ENCODE measurements at places on chromosomes 11 and 22.
A peak's percentile ranks its signal among the peaks of the same experiment; 100 is the strongest.

- no peak for DNase-seq
These were observed 75.0 kb downstream of the JRKL start for GRCh38 chr11:96464700-96465307.

- DNase-seq: no peak
These were observed 69.5 kb downstream of the IGLL5 start for GRCh38 chr22:22957090-22957489.

- DNase-seq: no peak
These were observed 9.2 kb upstream of the TSKU start for GRCh38 chr11:76773921-76774361.

- DNase-seq: no peak
These were observed 61.3 kb downstream of the ELFN2 start for GRCh38 chr22:37365950-37366349.

- DNase-seq: no peak
These were observed 90.7 kb downstream of the MORC2 start for GRCh38 chr22:30877662-30878515.

- DNase-seq: no peak
These were observed 6.5 kb downstream of the TENM4 start for GRCh38 chr11:79434283-79434682.

DNA sequence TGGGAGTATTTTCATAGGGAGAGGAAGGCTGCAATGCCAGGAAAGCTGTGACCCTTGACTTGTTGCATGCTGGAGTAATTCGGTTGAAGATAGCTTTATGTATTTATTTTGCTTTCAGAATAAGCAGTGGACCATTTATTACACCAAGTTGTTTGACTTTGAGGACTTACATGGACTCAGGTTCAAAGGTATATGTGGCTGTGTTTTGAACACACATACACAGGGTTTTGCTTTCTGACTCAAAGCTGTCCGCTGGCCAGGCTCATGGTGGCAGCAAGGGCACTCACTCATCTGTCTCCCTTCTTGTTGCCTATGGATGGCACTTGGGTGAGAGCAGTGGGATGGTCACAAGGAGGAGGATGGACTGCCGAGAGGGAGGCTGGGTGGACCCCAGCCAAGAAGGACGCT lies 6.5 kb downstream of the TIMP3 start:
- no peak for DNase-seq

DNA sequence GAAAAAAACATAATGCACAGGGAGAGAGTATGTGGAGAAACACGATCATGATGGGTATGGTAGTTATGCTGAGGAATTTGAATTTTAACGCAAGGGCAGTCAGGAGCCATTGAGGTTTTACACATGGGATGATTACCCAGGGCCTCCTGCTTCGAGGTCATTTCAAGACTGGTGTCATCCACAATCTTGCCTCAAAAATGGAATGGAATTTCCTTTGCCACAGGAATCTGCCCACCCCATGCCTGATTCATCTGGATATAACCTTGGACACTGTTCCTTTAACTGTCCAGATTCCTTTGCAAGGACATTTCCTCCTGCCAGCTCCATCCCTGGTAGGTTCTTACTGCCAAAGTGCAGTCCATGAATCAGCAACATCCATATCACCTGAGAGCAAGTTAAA lies 655.9 kb upstream of the TENM4 start:
- no peak for DNase-seq

DNA sequence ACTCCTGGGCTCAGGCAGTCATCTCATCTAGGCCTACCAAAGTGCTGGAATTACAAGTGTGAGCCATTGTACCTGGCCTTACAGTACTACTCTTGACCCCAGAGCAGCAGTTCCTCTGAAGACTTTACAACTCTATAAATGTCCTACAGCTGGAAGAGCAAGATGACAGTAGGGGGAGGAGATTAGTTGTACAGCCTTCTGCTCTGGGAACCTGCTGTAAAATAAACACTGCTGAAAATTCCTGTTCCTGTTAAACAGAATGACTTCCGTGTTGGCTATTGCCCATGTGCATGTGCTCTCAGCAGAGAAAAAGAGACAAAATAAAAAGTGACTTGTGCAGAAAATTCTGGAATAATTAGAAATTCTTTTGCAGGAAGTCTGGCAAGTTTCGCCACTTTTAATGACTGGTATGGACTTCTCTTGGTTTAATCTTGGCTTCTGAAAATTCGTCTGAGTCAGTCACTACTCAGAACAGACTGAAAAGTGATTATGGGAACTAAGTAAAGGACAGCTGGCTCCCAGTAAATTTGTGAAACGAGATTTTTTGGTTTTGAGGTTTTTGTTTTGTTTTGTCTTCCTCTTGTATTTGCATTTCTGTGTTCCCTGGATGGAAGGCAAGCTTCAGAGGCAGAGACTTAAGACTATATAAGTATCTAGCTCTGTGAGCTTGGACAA lies 955.7 kb downstream of the DLG2 start:
- DNase-seq: no peak

GRCh38 chr11:116445108-116446047 lies 327.4 kb downstream of the BUD13 start:
- DNase-seq: no peak

- DNase-seq: peak; percentile 18
These were observed 91.5 kb downstream of the ABTB2 start for GRCh38 chr11:34266090-34266912.

GRCh38 chr11:132638423-132638822 lies 893.9 kb downstream of the OPCML start:
- DNase-seq: no peak

- DNase-seq: no peak
These were observed 14.0 kb downstream of the SAMM50 start for GRCh38 chr22:43969021-43969878.

DNA sequence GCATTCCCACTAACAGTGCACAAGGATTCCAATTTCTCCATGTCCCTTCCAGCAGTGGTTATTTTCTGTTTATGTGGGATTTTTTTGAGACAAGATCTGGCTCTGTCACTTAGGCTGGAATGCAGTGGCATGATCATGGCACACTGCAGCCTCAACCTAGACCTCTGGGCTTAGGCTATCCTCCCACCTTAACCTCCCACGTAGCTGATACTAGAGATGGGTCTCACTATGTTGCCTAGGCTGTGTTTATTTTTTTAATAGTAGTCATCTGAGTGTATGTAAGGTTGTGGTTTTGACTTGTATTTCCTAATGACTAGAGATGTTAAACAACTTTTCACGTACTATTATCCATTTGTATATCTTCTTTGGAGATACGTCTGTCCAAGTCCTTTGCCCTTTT lies 74.6 kb downstream of the KCNQ1OT1 start:
- DNase-seq: no peak

DNA sequence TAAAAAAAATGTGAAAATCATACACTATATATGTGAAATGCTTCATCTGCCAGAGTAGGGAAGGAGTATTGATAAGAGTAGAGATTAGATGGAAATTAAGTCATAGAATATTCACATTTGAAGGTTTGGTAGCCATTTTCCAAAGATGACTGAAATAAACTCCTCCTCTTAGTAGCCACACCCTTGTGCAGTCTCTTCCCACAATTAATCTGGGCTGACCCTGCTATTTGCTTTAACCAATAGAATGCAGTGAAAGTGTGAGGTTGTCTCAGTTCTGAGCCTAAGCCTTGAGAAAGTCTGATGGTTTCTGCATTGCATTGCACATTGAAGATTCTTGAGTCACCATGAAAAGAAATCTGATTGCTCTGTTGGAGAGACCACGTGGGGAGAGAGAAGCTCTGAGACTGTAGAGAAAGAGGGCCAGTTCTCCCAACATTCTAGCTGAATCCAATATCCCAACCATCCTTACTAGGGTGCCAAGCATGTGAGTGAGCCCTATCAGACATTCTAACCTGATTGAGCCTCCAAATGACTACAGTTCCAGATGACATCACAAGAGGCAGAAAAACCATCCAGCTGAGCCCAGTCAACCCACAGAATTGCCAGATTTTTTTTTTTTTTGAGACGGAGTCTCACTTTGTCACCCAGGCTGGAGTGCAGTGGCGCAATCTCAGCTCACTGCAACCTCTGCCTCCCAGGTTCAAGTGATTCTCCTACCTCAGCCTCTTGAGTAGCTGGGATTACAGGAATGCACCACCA lies 29.4 kb upstream of the CAPRIN1 start:
- DNase-seq: no peak

- peak; percentile 9 for DNase-seq
These were observed 780.9 kb downstream of the BRD1 start for GRCh38 chr22:49046546-49047361.

DNA sequence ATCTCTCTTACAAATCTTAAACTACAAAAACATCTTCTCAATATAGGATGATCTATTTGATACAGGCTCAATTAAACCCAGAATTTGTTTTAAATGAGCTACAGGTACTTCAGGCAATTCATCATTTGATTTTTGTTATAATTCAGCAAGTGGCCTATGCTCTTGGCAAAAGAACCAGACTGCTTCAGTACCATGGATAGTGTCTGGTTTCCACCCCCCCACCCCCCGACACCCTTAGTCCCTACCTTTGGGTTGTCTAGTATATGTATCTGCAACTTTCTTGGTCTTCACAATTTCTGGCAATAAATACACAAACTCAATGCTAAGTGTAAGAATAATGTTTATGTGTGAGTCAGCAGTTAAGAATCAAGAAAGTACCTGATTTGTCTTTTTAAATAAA lies 97.3 kb upstream of the API5 start:
- DNase-seq: no peak

DNA sequence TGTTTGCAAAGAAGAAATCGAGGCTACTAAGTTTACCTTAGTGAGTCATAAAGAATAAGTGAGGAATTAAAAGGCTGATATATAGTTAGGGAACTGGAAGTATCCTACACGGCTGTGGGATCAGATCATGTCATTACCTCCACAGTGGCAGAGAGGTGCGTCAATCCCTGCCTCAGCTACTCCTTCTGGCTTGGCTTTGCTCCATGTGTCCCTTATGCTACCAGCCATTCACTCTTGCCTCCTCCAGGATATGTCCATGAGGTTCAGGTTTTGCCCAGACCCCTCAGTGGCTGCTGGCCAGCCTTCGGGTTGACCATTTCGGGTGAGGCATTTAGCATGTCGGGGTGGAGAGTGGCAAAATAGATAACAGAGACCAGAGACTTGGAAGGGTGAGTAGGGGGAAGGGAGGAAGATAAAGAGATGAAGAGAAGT lies 153.4 kb downstream of the LDLRAD3 start:
- no peak for DNase-seq

DNA sequence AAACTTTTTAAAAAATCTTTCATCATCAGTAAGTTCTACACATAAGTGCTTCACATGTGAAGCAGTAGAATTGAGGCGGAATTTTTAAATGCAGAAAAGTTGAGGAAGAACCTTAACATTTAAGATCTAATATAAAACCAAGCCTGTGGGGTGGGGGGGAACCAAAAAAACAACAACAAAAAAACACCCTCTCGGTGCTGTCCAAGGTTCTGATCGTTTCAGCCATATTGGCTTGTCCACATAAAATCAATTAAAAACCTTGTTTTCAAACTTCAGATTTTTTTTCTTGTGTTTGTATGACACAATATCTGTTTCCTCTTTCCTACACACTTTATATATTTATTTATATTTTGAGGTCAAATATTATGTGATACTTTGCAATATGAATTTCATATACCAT lies 130.0 kb downstream of the WNT7B start:
- no peak for DNase-seq

DNA sequence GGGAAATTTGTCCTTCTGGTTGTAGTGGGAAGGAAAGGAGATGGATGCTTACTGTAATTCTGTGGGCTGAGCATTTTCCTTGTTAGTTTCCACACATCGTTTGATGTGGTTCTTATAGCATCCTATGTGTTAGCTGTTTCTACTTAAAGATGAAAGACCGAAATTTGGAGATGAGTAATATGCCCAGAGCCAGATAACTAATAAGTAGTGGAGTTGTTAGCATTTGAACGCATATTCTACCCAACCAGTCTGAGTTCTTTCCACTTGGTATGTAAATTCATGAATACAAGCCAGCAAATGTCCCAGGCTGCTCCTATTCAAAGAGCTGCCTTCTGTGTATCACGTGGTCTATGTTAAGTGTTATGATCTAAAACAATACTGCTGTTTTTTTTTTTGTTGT lies 14.6 kb downstream of the SPECC1L start:
- no peak for DNase-seq

- DNase-seq: no peak
These were observed 104.7 kb upstream of the CLMP start for GRCh38 chr11:123299721-123300120.

GRCh38 chr11:15313862-15314261 lies 199.1 kb downstream of the INSC start:
- no peak for DNase-seq

GRCh38 chr11:66240781-66241136 lies 27.7 kb upstream of the RAB1B start:
- DNase-seq: no peak

- no peak for DNase-seq
These were observed 550.6 kb downstream of the SOX6 start for GRCh38 chr11:15805726-15806125.

DNA sequence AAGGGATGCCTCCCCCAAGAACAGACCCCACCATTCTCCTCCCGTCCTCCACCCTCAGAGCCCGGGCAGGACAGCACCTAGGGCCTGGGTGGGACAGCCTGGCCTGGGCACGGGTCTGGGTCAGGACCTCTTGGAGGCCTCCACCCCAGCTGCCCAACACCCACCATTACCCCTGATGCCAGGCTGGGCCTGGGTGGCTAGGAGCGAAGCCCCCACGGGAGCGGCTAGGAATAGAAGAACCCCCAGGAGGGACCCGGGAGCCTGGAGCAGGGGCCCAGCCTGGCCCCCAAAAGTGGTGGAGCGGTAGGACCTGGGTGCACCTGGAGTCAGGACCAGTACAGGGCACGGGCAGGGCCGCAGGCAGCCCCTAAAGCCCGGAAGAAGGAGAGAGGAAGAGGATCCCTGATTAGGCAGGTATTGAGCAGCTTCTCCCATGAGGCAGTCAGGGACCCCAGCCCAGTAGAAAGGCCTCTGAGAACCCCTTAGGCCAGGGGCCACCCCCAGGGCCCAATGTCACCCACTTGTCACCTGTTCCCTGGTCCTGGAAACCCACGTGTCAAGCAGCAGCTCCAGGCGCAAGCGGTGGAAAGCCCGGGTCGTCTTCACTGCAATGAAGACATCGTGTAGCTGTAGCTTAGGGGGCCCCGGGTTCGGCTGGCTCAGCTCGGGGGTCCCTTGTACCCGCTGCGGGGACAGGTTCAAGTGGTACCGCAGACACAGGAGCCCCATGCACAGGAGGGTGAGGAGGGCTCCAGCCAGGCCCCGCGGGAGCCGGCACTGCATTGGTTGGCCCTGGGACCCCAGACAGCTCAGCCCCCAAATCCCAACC lies 575 bp downstream of the MFNG start:
- DNase-seq: peak; percentile 25

DNA sequence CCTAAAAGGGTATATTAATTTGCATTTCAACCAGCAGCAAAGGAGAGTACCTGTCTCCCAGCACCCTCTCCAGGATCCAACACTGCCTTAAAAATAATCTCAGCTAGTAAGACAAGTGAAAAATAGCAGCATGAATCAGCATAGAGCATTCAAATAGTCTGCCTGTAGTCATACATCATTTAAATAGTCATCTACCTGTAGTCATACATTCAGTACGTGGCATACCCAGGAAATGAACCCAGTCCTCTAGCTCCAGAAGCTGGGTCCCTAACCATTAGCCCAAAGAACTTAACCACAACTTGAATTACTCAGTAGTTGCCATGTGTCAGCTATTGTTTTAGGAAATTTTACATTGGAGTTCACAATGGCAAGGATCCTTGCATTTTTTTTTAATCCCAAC lies 9.3 kb downstream of the TENM4 start:
- DNase-seq: no peak

All from CD4-positive, alpha-beta T cell treated with Interleukin-6 for 4 hours (primary cell).